NCI-H146 (cell line): ENCODE measurements at places on chromosomes 1 and 21.

DNA sequence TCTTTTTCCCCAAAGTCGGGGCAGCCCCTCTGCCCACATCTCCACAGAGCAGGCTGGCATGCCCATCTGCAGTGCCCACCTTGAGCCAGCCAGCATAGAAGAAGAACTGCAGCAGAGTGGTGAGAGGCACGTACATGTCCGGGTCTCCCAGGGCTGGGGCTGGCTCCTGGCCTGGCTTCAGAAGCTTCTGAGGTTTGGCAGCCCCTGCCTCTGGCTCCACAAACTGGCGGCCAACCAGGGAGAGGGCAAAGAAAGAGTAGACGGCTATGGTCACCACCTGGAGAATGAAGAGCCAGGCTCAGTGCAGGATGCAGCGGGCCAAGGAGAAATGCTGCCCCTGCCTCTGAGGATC lies 3.0 kb downstream of the BEST4 start:
- no peak for DNase-seq

DNA sequence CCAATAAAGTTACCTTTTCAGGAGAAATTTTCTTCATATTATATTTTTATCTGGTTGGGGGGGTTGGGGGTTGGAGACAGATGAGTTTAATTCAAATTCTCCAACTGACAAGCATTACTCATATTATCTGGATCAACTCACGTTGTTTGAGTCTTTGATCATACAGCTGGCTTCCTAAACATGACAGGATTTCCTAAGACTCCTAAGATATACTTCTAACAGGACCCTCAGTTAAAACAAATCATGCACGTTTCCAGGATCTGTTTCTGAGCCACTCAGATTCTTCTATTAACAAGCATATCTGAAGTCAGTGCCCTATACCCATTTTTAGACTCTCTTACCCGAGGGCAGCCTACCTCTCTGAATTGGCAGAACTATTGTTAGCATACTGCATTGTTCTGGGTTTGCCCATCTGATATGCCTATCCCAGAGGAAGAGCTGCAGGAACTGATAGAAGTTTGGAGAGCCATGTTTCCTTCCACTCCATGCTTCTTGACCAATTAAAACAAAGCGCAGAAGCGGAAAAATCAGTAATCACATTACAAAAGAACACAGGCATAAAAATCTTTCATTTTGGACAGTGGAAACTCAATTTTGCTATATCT lies 653.9 kb downstream of the LTN1 start:
- no peak for DNase-seq

DNA sequence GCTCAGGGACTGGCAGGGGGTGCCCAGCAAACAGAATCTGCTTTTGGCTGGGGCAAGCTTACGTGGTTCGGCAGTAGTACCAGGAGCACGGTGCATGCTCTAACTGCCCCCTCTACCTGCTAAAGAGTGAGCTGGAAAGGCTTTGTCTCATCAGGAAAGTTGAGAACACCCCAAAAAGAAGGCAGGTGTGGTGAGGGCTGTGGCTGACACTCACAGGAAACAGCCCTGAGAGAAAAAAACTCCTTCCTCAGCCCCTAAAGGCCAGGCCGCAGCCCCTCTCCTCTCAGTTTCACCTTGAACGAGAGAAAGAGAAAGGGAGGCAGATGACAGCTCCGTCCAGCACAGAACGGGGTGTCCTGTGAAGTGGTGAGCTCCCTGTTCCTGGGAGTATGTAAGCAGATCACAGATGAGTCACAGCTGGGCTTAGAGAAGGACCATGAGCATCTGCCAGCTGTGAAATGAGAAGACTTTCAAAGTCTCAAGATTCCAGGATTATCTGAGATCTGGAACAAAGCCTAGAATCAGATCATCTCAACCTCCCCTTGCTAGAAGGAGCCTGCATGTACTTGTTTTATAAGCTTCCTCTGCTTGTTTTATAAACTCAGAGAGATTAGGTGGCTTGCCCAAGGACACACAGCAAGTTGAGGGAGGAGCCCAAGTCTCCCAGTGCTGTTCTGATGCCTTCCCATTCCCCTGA lies 13.4 kb downstream of the LAPTM5 start:
- DNase-seq = no peak

DNA sequence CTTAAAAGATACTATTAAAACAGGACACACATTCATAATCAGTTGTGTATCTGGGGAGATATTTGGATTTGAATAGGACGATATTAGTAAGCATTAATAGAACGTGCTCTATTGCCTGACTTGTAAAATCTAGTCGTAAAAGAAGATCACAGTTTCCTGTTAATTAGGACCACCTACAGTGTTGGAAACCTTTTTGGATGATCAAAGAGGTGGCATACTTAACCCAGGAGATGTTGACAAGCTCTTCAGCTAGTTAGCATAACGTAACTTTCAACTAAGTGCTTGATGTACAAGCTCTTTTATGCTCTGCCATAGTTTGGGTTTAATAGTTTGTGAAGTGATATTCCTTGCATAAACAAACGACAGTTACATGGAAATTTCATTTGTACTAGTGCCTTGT lies 293.3 kb upstream of the NR5A2 start:
- DNase-seq = no peak

GRCh38 chr1:225819346-225820192 lies 9.6 kb downstream of the EPHX1 start:
- DNase-seq = no peak

GRCh38 chr1:167429612-167430011 lies 88.7 kb downstream of the CD247 start:
- no peak for DNase-seq

GRCh38 chr1:69833536-69833935 lies 265.8 kb downstream of the LRRC7 start:
- no peak for DNase-seq

- no peak for DNase-seq
These were observed 2.7 kb downstream of the C4BPB start for GRCh38 chr1:207091200-207091908.

DNA sequence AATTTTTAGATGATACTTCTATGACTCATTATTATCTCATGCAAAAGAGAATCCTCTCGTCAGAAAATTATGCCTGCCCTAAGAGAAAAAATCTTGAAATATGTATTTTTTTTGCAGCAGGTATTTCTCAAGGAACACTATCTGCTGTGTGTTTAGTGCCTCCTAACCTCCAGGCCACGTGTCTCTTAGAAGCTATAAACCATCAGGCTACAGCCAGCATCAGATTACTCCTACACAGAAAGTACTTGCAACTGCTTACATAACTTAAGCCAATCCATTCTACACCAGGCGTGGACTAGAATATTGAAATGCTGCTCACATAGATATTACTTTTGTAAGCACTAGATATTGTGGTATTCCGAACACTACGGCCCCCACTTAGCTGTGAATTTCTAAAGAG lies 933.4 kb downstream of the PLA2G4A start:
- no peak for DNase-seq

- DNase-seq = no peak
These were observed 2.2 kb downstream of the TOMM40L start for GRCh38 chr1:161228032-161228431.

- DNase-seq = no peak
These were observed at the start of gene CAMK1G for GRCh38 chr1:209583408-209583807. CAMK1G (plus strand) TSS chr1:209583714; CDS start chr1:209594984, 11,270 bp downstream.

DNA sequence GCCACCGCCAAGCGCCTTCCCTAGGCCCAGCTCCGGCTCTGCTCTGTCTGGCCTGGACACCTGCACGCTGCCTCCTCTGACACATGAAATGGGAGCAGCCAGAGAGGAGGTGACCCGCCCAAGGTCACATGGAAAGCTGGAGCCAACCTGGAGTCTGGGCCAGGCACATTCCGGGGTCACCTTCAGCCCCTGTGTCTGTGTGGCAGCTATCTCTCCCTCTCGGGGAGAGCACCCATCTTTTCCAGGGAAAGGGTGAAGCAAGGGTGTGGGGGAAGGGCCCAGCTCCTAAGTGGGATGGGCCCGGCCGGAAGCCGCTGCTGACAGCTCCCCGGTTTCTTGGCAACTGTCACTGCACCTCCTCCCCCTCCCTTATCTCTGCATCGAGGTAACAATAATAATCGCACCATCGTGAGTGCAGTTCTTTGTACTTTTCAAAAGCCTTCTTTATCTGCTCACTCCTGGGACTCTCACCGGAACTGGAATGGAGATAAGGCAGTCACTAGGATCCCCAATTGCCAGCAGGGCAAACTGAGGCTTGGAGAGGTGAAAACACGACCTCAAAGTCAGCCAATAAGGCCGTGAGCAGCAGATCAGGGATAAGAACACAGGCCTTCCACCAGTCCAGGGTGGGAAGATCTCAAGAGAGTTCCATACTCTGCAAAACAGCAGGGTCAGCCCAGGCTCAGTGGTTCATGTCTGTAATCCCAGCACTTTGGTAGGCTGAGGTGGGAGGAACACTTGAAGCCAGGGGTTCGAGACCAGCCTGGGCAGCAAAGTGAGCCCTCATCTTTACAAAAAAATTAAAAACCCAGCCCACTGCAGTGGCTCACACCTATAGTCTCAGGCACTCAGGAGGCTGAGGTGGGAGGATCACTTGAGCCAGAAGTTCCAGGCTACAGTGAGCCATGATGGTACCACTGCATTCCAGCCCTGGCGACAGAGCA lies 36.9 kb downstream of the RAP1GAP start:
- peak; percentile 49 for DNase-seq

DNA sequence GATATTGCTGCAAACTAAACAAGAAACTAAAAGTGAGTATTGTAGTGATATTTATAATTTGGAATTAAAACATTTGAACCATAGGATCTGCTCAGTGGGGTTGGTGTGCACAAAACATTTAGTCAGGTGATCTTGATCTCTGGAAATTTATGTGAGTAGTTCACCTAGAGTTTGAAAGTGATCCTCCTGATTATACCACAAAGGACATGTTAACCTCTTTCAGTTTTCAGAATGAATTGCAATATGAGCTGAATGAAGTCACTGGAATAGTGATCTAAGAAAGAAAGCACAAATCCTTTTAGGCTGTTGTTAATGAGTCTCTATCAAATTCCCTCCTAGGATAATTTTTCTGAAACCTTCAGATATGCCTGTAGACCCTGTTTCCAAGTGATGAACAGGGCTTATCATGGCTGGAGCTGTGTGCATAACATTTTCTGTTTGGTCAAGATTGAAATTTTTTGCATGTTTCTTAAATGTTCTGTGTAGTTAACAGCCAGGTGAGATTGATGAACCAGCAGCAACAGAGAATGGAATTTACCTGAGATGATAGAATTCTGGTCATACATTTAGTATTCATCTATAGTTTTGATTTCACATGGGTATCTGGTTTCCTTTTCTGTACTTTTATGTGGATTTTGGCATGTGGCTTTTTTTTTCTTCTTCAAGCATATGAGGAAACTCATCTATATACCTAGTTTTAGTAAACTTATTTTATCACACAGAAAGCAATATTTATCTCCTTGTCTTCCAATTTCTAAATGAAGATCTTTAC lies 25.5 kb downstream of the CDC14A start:
- DNase-seq = no peak

- DNase-seq = no peak
These were observed 1.3 kb downstream of the PARK7 start for GRCh38 chr1:7962636-7963377.

- peak; percentile 12 for DNase-seq
These were observed 367 bp downstream of the WNT2B start for GRCh38 chr1:112509005-112509659.

DNA sequence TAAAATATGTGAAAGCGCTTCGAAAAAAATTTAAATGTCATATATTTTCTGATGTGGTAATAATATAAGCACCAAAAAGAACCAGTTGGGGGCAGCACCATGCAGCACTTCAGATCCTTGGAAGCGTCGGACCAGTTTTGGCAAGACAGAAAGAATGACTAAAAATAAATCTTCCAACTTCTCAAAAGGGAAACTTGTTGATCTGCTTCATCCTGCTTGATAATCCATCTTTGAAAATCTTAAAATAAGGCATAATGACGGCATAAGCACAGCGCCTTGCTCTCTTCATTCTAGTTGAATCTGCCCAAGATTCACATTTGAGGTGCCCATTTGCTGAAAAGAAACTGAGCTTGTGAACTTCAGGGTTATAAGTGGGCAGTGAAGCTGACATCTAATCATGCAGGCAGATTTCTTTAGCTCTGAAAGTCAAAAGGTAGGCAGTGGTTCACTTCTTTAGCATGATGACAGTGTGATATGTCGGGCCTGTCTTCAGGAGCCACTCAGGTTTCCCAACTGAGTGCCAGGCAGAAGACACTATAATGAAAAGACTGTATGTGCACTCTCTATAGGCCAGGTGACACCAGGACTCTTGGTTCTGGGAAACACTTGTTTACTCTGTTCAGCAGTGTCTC lies 19.8 kb upstream of the MUTYH start:
- peak; percentile 23 for DNase-seq

GRCh38 chr1:11711490-11711889 lies 20.0 kb downstream of the DRAXIN start:
- DNase-seq = no peak

- peak; percentile 74 for DNase-seq
These were observed 149.2 kb upstream of the JUN start for GRCh38 chr1:58932859-58933598.

DNA sequence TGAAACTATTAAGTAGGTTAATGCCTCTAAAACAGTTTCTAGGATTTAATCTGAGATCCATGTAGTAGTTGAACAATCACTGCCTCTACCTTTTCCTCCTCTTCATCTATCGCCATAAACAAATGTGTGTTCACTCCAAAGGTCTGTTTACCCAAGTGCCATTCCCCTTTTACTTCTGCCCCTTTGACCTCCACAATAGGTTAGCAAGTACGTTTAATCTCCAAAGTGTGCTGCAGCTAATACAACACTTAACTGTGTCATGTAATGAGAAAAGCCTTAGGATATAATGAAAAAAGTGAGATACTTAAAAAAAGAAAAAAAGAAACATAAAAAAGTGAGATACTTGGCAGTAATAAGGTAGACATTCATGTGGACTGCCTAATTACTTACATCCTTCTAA lies 28.2 kb downstream of the GPBP1L1 start:
- DNase-seq = no peak

GRCh38 chr1:226061068-226061840 lies 1.3 kb upstream of the H3-3A start:
- DNase-seq = peak; percentile 52

- no peak for DNase-seq
These were observed 24.2 kb downstream of the ZBTB18 start for GRCh38 chr1:244075247-244075722.

- no peak for DNase-seq
These were observed 107.2 kb downstream of the SIM2 start for GRCh38 chr21:36806103-36806502.

DNA sequence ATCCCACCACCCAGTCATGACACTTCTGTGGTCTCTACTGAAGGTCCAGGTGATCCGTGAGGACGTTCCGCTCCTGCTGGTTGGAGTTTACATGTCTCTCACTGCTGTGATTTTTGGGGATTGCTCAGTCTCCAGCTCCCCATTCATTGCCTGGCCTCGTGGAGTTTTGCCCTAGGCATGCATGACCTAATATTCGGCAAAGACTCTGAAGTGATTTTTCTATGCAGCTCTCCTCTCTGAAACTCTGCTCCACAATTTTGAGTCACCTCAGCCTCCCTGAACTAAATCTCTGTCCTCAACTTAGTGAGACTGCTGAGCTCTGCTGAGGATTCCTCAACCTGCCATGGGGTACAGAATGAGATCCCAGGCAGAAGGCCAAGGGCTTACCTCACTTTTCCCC lies 174.4 kb upstream of the FGGY start:
- no peak for DNase-seq

GRCh38 chr1:14062669-14063068 lies 362.7 kb downstream of the PRDM2 start:
- no peak for DNase-seq

- DNase-seq = no peak
These were observed 24.4 kb downstream of the RGS4 start for GRCh38 chr1:163093579-163093978.

- DNase-seq = peak; percentile 71
These were observed 8.5 kb downstream of the FBXO2 start for GRCh38 chr1:11645670-11646265.

GRCh38 chr21:41975391-41976272 lies 21.8 kb upstream of the C2CD2 start:
- no peak for DNase-seq

GRCh38 chr1:171188388-171189266 lies 3.5 kb downstream of the FMO2 start:
- peak; percentile 53 for DNase-seq
